ENCODE measurements at places on chromosomes 6 and 20. TPM values are rescaled to one million over a fixed set of nuclear protein-coding genes. Genes with fewer than 3 reads are reported as not detected.

DNA sequence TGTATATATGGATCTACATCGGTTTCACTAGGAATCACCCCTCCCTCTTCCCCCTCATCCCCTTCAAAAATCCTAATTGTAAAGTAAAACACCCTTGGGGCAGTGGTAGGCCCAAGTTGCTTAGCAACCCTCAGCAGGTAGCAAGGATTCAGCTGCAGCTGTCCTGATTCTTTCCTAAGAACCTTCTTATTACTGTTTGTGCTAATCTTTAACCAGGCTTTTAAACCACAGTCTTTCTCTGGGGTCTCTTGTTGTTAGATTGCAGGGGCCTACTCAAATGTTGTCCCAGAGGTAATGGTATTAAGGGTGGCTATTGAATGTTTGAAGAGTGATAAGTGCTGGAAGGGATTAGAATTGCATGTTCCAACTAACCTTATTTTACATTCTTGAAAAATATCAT is 46.4 kb downstream of the PRL start:
- DNase-seq = no peak

DNA sequence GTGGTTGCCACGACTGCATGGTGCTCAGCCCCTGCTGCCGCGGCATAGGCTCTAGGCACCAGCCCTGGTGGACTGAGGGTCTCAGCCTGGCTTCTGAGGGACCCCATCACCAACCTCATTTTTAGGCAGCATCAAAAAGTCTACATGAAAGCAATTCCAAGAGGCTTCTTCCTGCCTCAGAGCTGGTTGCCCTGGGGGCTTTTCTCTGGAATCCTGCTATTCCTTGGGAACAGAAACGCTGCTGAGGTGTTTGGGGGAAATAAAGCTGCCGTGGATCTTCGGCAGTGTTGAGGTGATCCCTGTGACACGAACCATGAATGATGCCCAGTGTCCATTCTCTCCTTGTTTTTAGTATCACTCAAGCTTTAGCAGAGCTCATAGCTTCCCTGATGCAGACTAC is 148.4 kb upstream of the LRFN2 start:
- DNase-seq = no peak

The BPIFB4 gene
- total RNA-seq = not detected

- DNase-seq = no peak
Measured at GRCh38 chr6:63353286-63353630, 33.5 kb upstream of the LGSN start.

The OVOL2 gene
- not detected for total RNA-seq

GRCh38 chr20:60962367-60963045 is 289.6 kb upstream of the CDH4 start:
- DNase-seq = no peak

DNA sequence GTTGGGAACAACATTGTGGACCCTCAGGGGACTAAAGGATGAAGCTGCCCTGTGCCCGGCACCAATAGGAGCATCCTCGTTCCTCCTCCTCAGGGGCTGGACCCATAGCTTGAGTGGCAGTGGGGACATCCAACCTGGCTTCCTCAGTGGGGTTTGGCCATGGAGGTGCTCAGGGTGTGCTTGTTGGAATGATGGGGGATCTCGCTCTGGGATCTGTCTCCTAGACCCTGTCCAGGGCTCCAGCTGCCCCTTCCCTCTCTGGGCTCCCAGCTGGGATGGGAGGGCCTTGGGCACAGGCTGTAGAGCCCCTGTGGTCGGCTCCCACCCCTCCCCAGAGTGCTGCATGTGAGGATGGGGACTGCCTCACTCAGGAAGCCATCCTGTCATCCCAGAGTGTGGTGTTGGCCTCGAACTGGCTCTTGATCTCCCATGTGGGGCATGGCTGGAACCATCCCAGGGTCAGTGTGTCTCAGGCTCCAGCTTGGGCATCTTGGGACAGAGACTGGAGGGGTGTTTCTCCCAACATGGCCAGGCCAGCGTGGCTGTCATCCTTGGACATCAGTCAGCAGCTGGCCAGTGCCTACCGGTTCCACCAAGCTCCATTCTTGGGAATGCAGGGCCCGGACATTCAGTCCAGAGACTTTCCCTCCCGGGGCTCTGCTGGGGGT is 9.5 kb upstream of the MYT1 start:
- no peak for DNase-seq

GRCh38 chr20:45088247-45088646 is 12.7 kb downstream of the KCNS1 start:
- DNase-seq = no peak
